Mesenteric fat pad (tissue), 1 donor: ENCODE measurements at places on chromosomes 3 and 15. TPM values are rescaled to one million over a fixed set of nuclear protein-coding genes. Genes with fewer than 3 reads are reported as not detected.

Gene ENTPD3
- total RNA-seq, result 1.1 TPM

DNA sequence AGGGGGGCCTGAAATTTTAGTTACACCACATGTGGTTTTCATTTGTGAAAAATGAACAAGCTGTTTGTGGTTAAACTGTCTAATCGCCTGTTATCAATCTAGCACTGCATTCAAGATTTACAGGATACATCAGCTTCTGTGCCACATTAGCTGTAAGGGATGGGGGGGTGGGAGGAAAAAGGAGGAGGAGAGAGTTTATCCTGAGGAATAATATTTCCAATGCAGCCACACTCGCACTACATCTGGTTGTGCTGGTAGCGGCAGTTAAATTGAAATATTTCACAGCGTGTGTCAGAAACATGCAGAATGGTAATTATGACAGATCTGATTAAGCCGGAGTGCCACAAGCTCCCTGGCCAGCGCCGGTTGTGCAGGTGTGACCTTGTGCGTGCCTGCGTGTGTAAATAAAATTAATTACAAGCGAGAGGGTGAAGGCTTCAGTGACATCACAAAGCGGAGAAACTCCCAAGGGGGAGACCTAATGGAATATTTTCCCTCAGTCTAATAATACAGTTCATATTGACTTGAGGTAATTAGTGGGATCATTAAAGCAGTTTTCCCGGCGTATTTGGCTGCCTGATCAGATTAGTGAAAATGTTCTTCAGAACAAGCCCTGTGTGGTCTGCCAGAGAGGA lies 55.5 kb downstream of the SATB1 start:
- DNase-seq, result no peak

- no peak for DNase-seq
These were observed 104.9 kb downstream of the NSUN3 start for GRCh38 chr3:94167796-94168195.

- DNase-seq, result no peak
These were observed 29.7 kb downstream of the DENND4A start for GRCh38 chr15:65762399-65762798.

DNA sequence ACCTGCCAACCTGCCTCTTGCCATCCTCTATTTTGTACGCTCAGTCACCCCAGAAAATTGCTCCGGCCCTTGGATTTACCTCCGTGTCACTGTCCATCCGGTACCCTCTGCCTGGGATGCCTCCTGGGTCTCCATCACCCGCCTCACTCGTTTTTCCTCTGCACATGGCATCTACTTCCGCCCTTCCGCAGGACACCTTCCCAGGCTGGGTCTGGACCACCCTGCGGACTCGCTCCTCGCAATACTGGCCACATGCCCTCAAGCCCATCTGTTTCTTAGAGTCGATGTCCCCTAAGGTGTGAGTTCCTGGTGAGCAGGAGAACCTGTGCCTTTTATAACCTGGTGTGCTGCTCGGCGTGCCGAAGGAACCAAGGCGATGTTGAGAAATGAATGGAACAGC lies 58.5 kb downstream of the APBA2 start:
- peak; percentile 77 for DNase-seq

GRCh38 chr3:150589759-150590158 lies 13.4 kb upstream of the SELENOT start:
- DNase-seq, result no peak

Gene OCA2
- total RNA-seq, result not detected

GRCh38 chr3:129582799-129583198 lies 23.7 kb downstream of the PLXND1 start:
- no peak for DNase-seq
